ENCODE measurements at places on chromosomes 1 and 21. TPM values are rescaled to one million over a fixed set of nuclear protein-coding genes. Genes with fewer than 3 reads are reported as not detected.

DNA sequence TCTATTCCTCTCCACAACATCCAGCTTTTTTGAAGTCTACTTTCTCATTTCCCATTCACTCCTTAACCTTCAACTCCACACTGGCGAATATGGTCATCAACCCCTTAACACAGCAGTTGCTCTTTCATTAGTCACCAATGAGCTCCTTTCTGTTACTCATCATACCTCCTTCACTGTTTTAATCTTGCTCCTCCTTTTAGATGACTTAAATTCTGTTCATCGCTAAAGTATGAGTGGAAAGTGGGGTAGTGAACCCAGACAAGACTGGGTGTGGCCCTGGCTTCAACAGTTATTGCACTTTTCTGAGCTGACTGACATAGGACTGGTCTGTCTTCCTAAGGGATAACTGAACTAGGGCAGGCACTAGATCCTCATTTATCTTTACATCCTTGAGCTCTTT, 51.3 kb downstream of the AKT3 start:
- no peak for DNase-seq

DNA sequence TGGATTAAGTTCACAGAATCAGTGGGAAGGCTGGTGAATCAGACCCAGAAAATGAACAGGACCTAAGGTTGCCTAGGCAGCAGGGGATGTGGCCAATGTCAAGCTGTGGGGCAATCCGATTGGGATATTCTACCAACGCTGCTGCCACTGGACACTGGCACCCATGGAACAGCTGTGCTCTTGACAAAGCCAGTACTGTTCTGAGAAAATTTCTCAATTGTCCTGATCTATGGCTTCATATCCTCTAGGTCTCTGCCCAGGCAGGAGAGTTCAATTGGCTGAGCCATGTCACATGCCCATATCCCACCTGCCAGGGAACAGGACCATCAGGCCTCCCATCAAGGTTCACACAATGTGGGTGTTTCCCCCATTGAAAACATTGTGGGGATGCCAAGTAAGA, 6.2 kb downstream of the TACSTD2 start:
- no peak for DNase-seq

DNA sequence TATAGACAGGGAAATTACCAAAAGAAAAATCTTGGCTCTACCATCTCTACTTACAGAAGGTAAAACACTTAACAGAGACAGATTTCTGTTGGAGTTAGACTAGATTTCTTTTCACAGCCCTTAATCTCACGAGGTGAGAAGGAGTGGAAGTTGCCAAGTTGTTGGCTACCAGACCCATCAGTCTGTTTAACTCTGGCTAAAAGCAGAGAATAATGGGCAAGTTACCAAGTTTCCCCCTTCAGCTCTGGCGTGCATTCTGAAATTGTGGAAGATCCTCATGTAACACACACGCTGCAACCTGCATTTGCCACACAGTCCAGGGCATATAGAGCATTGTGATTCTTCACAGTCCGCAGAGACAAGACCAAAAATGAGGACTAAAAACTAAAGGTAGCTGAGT, 49.3 kb downstream of the STX6 start:
- no peak for DNase-seq

- no peak for DNase-seq
Observed at GRCh38 chr1:61247881-61248752, 165.8 kb downstream of the NFIA start.

DNA sequence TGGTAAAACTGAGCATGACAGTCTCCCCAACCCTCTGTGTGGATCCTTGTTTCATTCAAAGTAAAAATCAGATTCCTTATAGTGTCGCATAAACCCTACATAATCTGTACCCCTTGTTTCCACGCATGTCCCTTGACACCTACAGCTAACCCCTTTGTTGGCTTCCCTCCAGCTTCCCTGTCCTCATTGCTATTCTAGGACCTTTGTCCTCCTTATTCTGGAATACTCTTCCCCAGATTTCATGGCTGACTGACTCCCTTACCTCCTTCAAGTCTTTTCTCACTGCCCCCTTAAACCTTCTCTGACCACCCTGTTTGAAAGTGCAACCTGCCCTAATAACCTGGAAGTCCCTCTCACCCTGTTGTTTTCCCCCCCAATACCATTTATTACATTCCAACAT, 4.0 kb downstream of the RNF11 start:
- DNase-seq: no peak

DNA sequence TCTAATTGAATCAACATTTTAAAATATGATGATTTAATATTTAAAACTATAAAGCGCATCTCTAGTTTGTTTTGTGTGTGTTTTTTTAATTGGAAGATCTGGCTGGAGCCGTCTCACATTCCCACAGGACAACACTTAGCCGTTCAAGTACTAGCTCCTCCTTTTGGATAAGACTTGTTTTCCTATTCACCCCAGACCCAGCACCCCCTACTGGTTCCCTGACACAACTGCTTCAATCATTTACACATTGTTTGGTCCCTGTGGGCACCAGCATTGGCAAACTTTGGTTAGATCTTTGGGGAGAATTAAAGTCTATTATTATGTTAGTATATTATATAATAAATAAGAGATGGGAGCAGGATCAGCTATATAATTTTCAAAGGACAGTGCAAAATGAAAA, 34.5 kb downstream of the TYW3 start:
- DNase-seq: no peak

DNA sequence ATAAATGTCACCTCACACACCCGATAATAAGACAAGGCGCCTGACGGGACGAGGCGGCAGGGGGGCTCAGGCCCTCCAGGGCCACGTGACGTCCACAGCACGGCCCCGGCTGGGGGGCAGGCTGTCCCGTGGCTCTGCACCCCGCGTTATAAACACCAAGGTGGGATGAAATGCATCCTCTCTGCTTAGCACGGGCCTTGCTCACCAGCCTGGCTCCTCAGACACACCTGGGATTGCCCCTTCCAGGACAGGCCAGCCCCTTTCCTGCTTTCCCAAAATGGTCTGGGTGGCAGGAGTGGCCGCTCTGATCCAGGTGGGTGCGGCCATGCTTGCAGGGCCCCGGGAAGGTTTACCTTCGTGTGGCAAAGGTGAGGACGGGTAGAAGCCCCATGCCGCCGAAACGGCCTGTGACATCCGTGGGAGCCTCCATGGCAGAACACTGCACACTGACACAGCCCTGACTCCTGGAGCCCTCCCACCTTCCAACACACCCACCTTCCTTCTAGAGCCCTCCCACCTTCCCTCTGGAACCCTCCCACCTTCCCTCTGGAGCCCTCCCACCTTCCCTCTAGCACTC, 35.9 kb downstream of the SLC19A1 start:
- peak; percentile 72 for DNase-seq

- DNase-seq: no peak
Observed at GRCh38 chr1:213939888-213940287, 47.9 kb upstream of the PROX1 start.

GRCh38 chr1:118948351-118948750, 39.8 kb downstream of the TBX15 start:
- DNase-seq: no peak

DNA sequence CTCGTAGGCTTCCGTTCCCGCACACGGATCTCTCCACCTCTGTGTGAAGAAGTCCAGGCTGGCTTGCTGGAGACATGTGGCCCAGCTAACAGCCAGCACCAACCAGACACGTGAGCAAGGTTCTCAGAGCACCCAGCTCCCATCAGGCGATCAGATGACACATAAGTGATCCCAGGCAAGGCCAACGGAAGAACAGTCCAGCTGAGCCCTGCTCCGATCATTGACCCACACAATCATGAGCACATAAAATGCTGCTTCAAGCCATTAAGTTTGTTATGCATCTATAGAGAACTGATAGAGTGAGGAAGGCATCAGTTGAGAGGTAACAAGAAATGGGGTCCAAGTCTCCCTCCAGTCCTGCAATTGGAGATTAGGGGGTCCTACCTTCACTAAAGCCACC, 15.4 kb downstream of the C1orf198 start:
- DNase-seq: no peak

GRCh38 chr1:64536836-64537490, 67.0 kb downstream of the CACHD1 start:
- no peak for DNase-seq

- DNase-seq: no peak
Observed at GRCh38 chr1:227002531-227003049, 62.5 kb downstream of the COQ8A start.

GRCh38 chr1:247421074-247421473, 5.1 kb downstream of the NLRP3 start:
- no peak for DNase-seq

DNA sequence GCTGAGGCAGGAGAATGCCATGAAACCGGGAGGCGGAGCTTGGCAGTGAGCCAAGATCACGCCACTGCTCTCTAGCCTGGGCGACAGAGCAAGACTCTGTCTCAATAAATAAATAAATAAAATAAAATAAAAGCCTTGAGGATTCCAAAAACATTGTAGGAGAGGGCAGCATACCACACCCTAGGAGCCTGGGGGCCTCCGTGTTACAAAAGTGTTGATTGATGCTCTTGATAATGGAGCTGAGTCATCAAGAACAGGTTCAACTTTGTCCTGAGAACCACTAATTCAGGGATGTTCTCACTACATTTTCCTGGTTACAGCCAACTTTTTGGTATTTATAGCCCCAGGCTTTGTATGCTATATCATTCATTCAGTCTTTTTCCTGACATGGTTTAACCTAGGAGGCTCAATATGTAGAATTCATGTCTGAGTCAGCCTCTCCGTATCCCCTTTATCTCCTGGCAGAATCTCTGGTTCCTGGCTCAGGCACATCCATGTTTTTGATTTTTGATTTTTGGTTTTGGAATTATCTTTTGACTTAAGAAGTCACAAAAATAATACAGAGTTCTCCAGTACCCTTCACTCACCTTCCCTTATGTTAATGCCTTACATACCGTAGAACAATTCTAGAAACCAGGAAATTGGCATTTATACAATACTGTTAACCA, 69.4 kb downstream of the LRRC8D start:
- no peak for DNase-seq

GRCh38 chr1:78958711-78959110, 47.8 kb downstream of the ADGRL4 start:
- no peak for DNase-seq

- DNase-seq: no peak
Observed at GRCh38 chr1:172408958-172409357, 11.5 kb upstream of the C1orf105 start.

GRCh38 chr1:160346463-160346862, 3.3 kb downstream of the NCSTN start:
- no peak for DNase-seq

DNA sequence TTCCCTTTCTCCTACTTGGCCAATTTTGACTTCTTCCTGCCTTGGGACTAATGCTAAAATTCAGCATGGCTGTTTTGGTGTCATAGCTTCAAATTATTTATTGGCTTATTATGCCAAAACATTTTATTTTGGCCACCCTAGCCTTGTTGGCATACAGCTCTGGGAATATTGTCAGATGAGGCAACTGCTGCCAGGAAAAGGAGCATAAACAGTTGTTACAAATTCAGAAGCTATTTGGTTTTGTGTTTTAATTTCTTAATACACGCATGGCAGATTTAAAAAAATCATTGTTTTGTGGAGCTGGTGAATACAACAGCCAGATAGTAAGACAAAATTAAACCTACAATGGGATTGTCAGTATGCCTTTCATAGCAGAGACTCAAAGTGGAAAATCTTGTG, 66.8 kb upstream of the BCL10 start:
- DNase-seq: no peak

GRCh38 chr1:194548071-194548470, 1361.7 kb upstream of the B3GALT2 start:
- no peak for DNase-seq

GRCh38 chr21:29658177-29658933, 281.4 kb downstream of the GRIK1 start:
- DNase-seq: no peak

GRCh38 chr21:42356650-42357049, 5.9 kb upstream of the TFF2 start:
- DNase-seq: peak; percentile 11

DNA sequence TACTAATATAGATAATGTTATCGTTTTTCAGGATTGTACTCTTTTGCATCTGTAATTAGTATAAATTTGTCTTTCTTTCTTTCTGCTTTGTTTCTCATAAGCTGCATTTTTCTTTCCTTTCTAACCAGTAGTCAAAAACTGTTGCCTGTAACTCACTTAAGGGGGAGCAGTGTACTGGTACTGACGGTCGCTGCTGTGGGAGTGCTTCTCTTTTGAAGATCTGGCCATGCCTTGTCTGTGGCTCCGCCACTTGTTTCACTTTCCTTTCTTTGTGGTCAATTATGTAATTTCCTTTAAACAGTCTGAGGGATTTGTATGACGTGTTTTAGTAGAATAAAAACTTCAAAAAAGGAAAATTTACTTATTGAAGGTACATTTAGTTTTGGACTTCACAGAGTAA, 37.0 kb downstream of the MIA3 start:
- DNase-seq: no peak

DNA sequence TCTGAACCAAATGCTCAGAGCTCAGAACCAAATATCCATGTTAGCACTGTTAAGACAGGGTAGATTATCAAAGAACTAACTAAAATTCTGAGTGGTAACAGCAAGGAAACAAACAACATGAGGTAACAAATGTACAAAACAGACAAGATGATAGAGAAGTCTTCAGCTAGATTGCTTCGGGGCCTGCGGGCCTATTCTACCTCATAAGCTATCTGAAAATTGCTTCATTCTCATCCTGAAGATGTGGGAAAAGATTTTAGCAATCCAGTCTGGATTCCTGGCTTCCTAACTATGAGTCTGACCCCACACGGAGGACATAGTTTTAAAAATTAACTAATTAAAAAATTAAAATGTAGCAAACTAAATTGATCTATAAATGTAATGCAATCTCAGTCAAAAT, 9.2 kb upstream of the QSOX1 start:
- no peak for DNase-seq

SAMD13 gene
- 0.71 TPM for total RNA-seq

CASP9 gene
- 9.7 TPM for total RNA-seq

SHE gene
- 17.9 TPM for total RNA-seq

ADGRB2 gene
- 5.3 TPM for total RNA-seq

DENND2D gene
- 15.7 TPM for total RNA-seq

LCE1C gene
- total RNA-seq: not detected

LAD1 gene
- total RNA-seq: 0.29 TPM

PGLYRP4 gene
- not detected for total RNA-seq

CR1L gene
- 0.19 TPM for total RNA-seq

HOOK1 gene
- 0.62 TPM for total RNA-seq

ZZZ3 gene
- 42.3 TPM for total RNA-seq

CYP4Z1 gene
- 1.5 TPM for total RNA-seq

CNN3 gene
- total RNA-seq: 385 TPM

ALX3 gene
- not detected for total RNA-seq

OR2M3 gene
- total RNA-seq: not detected

FAM131C gene
- total RNA-seq: 1.2 TPM

FHAD1 gene
- total RNA-seq: 0.43 TPM

TFF3 gene
- 21.1 TPM for total RNA-seq
